Suprapubic skin (tissue), 4 donors: ENCODE measurements at places on chromosomes 4 and X.

DNA sequence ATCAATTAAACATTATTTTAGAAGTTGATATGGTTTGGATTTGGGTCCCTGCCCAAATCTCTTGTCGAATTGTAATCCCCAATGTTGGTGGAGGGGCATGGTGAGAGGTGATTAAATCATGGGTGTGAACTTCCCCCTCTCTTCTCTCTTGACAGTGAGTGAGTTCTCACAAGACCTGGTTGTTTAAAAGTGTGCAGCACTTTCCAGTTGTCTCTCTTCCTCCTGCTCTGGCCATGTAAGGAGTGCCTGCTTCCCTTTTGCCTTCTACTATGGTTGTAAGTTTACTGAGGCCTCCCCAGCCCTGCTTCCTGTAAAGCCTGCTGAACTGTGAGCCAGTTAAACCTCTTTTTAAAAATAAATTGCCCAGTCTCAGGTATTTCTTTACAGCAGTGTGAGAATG is 141.4 kb downstream of the GALNTL6 start:
- no peak for DNase-seq

GRCh38 chr4:129384974-129385373 is 289.0 kb downstream of the C4orf33 start:
- DNase-seq = no peak

- peak; percentile 47 for DNase-seq
Measured at GRCh38 chr4:3527101-3527913, 4.9 kb downstream of the LRPAP1 start.

- DNase-seq = peak; percentile 81
Measured at GRCh38 chrX:49166914-49167739, 4.6 kb downstream of the MAGIX start.

DNA sequence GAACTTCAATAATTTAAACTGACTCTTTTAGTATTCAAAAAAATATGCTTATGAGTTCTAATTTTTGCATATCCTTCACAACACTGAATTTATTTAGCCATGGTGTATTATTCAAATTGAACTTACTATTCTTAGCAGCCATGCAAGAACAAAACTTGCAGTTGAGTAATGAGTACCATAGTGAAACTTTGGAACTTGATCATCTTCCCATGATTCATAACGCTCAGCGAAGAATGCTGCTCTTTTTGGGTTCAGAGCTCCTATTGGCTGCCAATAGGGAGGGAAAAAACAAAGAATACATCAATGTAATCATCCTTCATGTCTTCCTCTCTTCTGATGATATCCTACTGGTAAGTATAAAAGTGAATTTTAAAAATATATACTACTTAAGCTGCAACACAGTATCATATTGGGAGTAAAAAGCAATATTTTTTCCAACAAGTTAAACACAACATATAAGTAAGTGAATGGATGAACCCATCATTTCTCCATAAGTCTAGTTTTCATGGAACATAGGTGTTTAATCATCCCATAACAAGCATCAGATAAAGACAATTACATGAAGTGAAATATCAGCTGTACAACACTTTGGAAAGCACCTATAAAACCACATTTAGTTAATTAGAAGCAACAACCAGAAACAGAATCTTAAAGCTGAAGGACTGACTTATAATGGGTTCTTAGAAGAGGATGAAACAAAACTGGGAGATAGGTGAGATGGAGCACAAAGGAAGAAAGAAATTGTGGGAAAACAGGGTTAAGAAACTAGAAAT is 145.2 kb upstream of the MAB21L2 start:
- DNase-seq = no peak

DNA sequence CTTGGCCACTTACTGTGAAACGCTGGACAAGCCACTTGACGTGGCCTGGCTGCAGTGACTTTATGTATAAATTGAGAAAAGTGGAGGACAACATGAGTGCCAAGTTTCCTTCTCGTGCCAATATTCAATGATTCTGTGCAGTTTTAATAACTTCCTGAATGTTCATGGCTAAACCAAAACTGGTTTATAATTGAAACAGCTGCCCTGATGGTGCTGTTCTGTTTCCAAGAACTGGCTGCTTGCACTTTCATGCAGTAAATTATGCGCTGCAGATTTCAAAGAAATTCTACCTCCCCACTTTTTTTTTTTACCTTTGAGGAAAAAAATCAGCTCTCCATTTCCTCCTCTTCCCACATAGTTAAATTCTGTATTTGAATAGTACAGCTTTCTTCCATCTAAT is 205.2 kb upstream of the CASK start:
- no peak for DNase-seq

DNA sequence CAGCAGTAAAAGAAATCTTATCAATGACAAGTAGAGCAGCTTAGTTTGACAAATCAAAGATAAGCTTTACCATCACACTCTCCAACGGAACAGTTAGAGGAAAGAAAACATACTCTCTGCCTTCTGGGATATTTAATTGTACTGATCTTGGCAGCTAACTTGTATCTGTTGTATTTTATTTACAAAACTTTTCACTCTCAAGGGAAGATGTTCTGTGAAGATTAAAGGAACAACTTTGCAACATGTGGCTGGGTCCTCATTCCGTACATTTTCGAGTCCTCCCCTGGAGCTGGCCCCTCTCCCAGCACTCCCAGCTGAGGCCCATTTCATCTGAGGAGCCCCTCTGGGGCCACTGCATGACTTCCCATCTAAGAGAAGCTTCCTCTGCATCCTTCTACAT is 74.4 kb downstream of the RPS3A start:
- DNase-seq = peak; percentile 72

- DNase-seq = no peak
Measured at GRCh38 chr4:150814873-150815272, 200.2 kb downstream of the LRBA start.

DNA sequence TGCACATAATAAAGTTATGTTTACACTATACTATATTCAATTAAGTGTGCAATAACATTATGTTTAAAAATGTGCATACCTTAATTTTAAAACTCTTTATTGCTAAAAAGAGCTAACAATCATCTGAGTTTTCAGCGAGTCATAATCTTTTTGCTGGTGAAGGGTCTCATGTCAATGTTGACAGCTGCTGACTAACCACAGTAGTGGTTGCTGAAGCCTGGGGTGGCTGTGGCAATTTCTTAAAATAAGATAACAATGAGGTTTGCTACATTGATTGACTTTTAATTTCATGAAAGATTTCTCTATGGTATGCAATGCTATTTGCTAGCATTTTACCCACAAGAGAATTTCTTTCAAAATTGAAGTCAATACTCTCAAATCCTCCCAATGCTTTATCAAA is 58.6 kb downstream of the C4orf46 start:
- DNase-seq = no peak

DNA sequence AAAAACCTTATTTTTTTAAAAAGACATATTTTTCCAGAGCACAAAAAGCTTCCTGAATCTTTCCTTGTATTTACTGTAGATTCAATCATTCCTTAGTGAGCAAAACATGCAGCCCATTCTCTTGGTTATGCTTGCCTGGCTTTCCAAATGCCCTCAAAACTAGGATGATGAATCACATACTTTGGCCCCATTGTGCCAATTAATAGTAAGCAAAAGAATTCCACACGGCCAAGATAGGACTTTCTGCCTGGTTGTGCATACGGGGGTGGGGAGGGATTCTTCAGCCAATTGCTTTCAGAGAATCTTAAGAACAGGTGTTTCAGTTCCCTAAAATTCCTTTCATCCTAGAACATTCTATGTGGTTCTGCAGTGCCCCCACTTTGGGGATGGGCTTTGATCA is 7.0 kb downstream of the RAI2 start:
- no peak for DNase-seq

DNA sequence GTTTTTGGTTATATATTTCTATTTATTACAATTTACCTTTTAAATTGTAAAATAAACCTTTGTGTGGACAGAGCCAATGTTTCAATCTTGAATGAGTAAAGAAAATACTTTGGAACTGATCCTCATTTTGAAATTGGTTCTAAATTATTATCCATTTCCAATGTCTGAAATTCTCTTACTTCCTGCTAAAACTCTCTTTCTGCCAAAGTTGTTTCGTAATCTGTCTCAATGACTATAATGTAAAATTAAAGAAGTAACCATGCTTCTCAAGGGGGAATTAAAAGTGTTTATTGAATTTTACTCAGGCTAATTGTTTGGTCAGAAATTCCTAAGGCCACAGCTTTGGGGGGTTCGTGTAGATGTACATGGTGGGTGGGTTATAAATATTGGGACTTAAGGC is 34.8 kb downstream of the YIPF6 start:
- DNase-seq = no peak

GRCh38 chrX:70454441-70455365 is 10.1 kb downstream of the DLG3 start:
- DNase-seq = no peak

DNA sequence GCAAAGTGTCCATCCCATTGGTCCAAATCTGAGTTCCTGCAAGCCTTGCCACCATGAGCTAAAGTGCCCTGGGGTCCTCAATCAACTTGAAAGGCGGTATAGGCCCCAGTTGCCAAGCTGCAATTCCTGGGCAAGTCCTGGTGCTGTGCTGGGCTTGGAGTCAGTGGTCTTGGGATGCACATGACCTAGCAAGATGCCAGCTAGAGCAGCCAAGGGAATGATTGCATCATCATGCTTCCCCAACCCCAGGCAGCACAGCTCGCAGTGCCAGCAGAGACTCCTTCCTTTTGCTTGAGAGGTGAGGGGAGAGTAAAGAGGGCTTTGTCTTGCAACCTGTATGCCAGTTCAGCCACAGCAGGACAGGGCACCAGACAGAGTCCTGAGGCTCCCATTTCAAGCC is 50.5 kb downstream of the KCNIP4 start:
- DNase-seq = no peak

DNA sequence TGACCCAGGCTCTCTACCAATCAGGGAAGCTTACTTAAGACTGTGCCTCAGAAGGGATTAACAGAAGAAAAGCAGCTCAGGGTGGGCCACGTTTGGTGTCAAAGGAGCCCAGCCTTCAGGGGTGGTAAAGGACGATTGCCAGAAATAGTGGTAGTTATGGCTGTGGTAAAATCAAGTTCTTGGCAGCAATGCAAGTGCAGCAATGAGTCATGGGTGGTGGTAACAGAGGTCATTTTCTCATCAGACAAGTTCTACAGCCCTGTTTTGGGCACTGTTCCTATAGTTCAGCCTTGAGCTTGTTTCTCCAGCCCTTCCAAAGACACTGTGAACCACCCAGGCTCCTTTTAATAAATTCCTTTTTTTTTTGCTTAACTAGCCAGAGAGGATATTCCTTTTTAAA is 120.3 kb downstream of the EFHC2 start:
- DNase-seq = no peak

DNA sequence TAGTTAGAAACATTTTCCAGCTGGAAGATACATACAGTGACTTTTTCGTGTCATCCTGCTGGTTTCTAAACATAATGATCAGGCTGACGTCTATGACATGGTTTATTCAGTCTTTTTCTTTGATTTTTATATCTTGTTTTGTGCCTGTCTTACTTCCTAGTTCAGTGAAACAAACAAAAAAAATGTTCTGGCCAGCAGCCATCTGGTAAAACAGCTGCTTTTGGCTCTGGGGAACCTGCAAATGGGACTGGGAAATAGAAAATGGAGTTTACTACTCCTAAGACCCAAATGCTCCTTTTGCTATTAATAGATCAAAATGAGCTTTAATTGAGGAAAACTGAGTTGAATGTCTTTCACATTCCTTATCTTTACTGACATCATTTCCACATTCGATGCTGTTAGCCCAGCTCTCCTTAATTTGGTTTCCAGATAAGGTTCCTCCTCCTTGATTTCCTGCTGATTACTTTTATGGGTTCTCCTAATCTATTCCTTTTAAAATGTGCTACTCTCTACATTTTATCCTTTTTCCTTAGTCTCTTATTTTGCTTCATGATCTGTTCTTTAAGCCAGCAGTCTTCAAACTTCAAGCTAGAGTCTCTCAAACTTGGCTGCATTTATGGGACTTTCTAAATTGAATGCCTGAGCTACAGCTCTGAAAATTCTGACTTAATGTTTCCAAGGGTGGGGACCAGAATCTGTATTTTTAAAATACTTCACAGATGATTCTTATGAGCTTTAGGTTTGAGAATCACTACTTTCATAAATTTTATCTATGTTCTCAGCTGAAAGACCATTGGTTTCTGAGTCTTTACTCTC is 499.5 kb downstream of the ANKRD50 start:
- no peak for DNase-seq

DNA sequence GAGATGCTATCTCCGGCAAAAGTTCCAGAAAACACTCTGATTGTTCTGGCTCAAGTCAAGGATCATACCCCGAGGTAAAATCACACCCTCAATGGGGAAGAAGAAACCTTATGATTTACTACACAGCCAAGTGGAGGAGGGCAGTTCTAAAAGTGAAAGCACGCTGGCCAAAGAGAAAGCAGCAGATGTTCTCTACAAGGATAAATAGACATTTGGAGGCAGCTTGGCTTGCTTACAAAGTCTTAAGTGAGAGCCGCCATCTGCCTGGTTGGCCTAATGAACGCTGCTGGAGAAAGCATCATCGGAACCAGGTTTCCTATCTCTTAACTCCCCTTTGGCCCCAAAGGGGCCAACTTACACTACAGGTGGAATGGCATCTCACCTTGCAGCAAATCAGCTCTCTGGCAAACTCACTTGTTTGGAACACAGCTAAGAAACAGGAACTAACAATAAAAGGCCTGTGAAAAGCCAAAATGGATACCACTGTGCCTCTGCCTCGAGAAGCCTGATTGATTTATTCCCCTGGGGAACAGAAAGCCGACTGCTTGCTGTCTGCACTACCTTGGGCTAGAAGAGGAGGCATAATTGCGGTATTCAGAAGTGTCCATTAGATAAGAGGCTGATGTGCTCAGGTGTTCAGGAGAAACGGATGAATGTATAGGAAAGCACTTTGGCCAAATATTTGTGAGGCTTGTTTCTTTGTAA is 22.8 kb downstream of the FRAS1 start:
- DNase-seq = no peak

DNA sequence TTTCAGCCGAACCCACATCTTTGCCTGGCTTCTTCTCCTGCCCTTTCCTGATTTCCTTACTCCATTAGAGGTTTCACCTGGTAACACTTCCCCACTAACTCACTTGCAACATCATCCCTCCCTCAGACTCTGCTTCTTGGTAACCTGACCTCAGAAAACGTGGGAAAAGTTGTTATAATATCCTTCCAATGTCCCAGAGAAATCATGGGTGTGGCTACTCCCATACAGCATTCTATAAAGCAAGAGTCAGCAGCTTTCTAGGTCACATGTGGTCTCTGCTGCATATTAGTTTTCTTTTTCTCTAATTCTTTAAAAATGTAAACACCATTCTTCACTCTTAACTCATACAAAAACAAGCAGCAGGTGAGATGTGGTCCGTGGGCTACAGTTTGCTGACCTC is 283.1 kb upstream of the MAOA start:
- DNase-seq = no peak

DNA sequence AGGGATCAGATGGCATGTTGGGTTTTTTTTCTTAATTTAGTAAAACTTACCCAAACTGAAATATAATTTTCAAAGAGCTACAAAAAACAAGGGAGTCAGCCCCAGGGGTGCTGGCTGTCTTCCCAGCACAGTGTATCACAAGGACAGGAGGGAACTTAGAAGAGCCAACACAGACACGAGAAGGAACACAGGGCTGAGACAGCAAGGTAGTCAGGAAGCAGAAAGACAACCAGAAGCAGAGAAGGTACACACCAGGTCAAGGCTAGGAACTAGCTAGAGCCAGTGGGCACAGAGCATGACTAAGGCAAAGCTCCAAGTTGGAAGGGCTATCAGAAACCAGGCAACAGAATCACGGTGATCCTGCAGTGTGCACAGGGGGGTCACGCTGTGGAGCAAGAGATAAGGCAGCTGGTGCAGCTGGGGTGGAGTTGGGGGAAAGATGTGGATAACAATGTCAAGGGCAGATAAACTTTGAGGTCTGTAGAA is 168.7 kb downstream of the NR3C2 start:
- no peak for DNase-seq
